Tibial artery (tissue), 4 donors: ENCODE measurements at places on chromosomes 4 and X.

DNA sequence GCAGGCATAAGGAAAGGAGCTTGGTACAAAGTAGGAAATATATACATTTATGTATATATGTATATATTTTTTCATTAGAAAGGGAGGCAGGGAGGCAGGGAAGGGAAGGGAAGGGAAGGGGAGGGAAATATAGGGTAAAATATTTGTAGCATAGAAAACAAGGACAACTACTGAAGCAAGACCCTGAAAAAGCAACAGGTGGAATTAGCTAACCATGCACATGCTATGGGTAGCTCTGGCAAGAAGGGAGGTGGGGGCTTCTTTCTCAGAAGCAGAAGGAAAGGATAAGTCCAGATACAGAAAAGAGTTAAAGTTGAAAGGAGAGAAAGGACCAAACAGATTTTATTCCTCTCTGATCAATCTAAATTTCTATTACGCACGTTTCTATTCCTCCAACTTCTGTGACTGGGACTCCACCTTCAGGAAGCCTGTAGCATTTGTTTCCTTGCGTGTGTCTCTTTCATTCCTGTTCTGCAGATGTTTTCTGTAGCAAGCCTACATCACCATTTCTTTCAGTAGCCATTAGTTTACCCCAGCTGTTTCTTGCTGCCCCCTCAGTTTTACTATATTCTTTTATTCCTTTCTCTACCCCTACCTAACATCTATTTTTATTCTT lies 82.9 kb downstream of the OR13H1 start:
- no peak for DNase-seq

- no peak for DNase-seq
Observed at GRCh38 chr4:20264688-20265087, 13.0 kb downstream of the SLIT2 start.

- DNase-seq, result peak; percentile 78
Observed at GRCh38 chr4:3639613-3640586, 107.7 kb upstream of the LRPAP1 start.

DNA sequence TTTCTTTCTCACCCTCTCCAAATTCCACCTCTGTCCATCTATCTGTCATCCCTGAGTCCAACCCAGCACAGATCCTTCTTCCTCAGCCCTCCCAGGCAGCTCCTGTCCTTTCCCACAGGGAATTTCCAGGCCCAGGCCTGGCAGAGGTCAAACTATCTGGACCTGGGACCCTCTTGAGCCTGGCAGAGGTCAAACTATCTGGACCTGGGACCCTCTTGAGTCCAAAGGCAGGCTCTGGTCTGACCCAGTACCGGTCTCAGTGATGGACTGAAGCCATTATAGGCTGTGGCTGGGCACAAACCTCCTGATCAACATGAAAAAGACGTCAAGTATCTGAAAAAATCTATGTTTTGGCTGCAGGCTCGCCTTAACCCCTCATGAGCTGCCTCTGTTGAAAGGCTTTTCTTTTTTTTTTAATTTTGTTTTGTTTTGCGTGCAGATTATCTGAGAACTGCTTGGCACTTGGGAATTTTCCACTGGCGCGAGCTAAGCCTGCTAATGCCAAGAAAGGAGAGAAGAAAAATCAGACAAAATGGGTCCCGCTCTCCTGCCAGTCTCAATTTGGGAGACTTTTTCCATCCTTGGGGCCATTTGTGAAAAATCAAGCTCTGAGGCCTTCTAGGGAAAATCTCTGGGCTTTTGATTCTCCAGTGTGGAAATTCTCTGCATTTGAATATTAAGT lies 31.2 kb downstream of the MSX1 start:
- peak; percentile 62 for DNase-seq

GRCh38 chrX:116872931-116873330 lies 410.2 kb upstream of the CT83 start:
- no peak for DNase-seq
